Stimulated activated naive CD8-positive, alpha-beta T cell treated with anti-CD3 and anti-CD28 coated beads, Interleukin-15, amount 100 ng/mL, for 72 hours (primary cell): ENCODE measurements at places on chromosomes 6 and 20.

DNA sequence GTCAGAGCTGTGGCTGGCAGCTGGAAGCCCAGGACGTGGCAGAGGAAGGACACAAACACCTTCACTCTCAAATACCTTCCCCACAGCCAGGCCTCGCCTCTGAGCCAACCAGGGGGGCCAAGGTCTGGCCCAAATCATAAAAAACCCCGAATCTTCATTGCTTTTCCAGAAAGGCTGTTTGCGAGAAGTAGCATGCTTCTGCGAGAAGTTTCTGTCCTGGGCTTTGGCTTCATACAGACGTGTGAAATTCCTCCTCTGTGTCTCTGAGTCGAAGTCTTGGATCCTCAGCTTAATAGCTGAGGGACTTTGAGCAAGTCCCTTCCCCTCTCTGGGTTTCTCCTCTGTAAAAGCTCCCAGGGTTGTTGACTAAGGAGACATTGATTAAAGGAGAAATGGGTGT, 63.0 kb downstream of the CHMP4B start:
- no peak for DNase-seq

- no peak for DNase-seq
Observed at GRCh38 chr6:45538641-45539547, 161.2 kb upstream of the SUPT3H start.

DNA sequence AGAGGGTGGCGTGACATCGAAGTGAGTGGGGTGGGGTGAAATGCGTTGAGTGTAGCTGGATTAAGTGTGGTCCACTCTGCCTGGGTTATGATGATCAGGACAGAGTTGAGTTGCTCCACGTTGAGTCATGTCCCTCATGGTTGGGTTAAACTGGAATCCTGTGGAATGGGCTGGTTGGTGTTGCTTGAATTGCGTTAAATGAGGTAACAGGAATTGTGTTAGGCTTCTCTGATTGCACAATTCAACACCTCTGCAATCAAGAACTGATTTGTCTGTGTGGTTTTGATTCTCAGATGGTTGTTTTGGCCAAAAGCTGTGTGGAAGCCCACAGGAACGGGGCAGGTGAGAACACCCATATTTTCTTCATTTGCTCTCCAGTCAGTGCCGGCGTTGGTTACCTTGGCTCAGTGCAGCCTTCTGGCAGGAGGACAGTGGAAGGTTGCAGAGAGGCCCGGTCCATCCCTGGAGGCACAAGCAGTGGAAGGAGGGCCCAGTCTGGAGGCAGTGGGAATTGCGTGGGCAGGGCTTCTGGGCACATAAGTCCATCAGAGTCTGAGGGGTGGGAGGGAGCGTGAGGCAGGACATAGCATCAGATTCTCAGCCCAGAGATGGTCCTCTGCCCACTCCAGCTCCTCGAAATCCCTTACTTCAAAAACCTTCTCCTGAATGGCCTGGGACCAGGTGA, 11.6 kb downstream of the NOTCH4 start:
- no peak for DNase-seq

- DNase-seq = no peak
Observed at GRCh38 chr20:16477632-16478031, 95.6 kb downstream of the KIF16B start.

DNA sequence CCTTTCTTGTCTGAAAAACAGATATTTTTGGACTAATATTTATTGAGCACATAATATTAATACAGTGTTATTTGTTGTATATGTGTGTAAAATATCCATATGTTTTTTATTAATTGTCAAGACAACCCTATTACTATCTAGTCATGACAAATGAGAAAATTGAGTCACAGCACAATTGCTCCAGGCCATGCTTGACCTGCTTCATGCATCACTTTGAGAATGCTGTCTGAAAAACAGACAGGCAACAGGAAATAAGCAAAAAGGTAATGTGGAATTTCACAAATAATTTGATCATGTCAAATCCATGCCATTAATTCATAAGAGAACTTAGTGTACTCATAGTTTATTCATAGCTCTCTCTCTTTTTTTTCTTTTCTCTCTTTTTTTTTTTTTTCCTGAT, 246.5 kb downstream of the RIMS1 start:
- no peak for DNase-seq

DNA sequence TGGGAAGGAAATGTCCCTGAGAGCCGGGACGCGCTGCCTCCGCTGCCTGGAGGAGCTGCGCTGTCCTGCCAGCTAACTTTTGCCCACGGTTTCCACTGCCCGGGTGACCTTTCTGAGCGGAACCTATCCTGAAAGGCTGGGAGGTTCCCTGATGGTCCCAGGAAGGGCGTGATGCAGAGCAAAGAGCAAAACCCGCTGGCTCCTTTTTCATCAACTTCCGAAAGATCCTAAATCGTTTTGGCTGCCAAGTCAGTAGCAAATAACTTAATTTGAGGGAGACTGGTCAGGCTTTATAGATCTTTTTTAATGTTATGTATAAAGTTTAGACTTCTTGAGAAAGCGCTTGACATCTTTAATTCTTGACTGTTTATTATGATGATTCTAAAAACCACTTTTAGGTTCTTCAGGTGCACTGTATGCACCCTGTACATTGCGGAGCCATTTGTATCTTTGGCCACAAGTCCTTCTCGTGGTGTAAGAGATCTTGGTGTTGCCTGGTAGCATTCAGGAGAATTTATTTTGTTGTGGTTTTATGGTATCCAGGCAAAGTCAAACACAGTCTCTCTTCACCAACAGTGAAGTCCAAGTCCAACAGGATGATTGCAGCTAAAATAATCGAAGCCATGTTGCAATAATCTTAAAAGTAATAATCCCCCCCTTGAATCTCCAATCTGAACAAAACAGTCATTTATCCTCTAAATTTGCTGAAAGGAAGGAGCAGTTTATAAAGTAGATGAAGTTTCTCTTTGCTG, at the start of gene SYNE1:
TSS of gene SYNE1 (minus strand) at position 67 of the 752 bp plus-strand sequence. CDS start 9,031 bp downstream, outside the sequence.
- no peak for DNase-seq

DNA sequence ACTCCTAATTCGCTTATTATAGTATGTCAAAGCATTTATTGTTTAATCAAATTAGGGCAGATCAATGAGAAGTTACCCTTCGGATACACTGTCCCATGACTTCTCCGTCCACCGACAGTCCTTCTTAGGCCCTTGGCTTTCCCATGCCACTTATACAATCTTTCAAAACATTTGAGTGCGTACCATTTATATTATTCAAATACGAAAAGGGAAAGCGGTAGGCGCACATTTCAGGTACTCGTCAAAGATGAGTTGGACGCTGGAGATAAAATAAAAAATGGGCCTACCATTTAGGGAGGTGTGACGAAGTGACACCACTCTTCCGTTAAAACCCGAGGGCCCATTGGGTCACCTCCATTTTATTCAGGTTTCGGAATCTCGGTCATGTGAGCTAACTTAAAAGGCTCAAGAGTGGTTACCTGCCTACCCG, 542 bp upstream of the AFG1L start:
- no peak for DNase-seq

DNA sequence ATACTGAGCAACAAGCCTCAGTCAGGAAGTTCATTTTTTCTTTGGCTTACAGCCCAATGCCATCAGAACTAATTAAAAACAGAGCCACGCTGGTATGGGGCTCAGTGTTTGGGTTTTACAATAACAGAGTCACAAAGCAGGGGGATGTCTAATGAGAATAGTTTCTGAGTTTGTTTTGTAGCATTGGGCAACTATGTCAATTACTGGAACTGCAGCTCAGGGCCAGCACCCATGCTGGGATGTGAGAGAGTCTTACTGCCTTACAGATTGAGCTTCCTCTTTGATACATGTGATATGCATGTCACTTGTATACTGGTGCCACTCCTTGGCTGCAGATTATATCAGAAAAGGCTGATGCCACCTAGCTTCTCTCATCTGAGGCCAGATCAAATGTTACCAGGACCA, 117.6 kb downstream of the TFAP2B start:
- DNase-seq = no peak

- no peak for DNase-seq
Observed at GRCh38 chr20:36895036-36895435, 19.1 kb downstream of the TLDC2 start.

DNA sequence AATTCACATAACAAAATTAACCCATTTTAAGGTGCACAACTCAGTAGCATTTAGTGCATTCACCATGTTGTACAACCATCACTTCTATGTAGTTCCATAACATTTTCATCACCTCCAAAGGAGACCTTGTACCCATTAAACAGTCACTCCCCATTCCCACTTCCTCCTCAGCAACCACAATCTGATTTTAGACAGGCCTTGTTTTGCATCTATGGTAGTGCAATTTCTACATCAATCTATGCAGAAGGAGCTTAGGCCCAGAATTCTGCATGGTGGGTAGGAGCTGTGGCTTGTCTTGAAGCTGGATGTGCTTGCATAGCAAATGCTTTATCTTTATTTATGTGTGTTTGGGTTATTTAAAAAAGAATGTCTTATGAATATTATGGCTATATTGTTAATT, 13.5 kb upstream of the HLA-DQA1 start:
- DNase-seq = no peak

- no peak for DNase-seq
Observed at GRCh38 chr6:119299694-119300093, 49.9 kb downstream of the MAN1A1 start.
